ENCODE measurements at places on chromosomes 6 and 20.

DNA sequence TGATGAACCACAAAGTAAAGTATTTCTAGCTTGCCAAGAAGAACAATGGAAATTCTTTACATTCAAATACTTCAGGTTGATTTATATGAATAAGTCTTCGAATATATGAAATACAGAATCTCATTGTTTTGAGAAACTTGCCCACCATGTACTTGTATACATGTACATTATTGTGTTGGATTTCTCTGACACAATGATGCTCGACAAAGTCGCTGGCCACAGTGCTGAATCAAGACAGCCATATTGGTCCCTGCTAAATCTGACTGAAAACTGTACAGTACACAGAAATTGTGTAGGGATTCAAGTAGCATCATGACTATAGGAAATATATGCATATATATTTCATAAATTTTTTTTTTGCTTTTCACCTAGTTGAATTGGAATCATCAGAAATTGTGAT, 13.1 kb upstream of the LIN28B start:
- H3K36me3 ChIP-seq = no peaks in the 10 kb centered on the region
- no peak overlapping the region for H3K27ac ChIP-seq
- no peaks in the 10 kb centered on the region for H3K4me1 ChIP-seq
- no peak for DNase-seq
- H3K4me3 ChIP-seq = no peak overlapping the region

DNA sequence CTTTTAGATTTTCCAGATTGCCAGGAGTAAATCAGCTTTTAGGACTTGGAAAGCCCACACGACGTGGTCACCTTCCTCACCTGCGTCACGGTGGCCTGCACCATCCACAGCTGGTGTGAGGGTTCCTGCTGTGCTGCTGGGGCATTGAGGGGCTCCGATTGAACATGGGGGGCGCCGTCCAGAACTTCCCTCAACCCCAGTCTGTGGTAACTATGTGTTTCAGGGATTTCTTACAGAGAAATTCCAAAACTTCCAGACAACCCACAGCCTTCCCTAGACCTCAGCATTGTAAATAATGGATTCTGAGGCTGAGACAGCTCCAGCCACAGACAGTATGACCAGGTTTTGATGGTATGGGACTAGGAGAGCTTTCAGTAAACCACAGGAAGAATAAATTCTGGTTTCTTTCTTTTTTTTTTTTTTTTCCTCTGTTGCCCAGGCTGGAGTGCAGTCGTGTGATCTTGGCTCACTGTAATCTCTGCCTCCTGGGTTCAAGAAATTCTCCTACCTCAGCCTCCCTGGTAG, 46.7 kb upstream of the IRF4 start:
- peaks cover 25% of the 10 kb centered on the region for H3K36me3 ChIP-seq
- DNase-seq = no peak
- no peak overlapping the region for H3K27ac ChIP-seq
- H3K4me3 ChIP-seq = no peak overlapping the region

DNA sequence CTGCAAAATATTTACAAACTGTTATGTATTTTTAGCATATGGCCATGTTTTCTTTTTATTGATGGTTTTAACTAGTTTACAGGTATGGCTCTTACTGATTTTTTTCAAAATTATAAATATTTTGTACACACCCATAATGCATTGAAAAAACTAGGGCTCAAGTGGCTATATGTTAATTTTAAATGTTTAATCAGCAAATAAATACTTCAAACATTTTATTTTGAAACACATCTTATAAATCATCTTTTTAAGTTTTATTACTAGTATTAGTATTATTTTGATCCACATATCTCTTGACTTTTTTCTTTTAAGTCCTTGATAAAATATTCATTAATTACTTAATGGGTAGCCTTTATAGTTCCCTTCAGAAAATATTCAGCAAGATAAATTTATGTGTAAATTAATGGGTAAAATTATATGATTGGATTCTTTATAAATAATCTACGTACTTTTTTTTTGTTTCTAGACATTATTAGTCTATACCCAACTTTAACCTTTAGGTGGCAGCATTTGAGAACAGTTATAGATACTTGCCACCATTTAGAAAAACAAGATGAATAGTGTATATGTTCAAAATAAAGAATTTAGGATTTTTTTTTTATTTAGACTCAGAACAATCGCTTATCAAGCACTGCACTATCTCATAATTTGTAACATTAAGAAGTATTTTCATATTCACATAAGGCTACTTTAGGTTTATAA, 241.9 kb downstream of the ADGRB3 start:
- H3K27ac ChIP-seq = no peak overlapping the region
- no peaks in the 10 kb centered on the region for H3K4me1 ChIP-seq
- peaks cover 1% of the 10 kb centered on the region for H3K27me3 ChIP-seq
- no peaks in the 10 kb centered on the region for H3K36me3 ChIP-seq
- no peak for DNase-seq
- no peak overlapping the region for H3K4me3 ChIP-seq

DNA sequence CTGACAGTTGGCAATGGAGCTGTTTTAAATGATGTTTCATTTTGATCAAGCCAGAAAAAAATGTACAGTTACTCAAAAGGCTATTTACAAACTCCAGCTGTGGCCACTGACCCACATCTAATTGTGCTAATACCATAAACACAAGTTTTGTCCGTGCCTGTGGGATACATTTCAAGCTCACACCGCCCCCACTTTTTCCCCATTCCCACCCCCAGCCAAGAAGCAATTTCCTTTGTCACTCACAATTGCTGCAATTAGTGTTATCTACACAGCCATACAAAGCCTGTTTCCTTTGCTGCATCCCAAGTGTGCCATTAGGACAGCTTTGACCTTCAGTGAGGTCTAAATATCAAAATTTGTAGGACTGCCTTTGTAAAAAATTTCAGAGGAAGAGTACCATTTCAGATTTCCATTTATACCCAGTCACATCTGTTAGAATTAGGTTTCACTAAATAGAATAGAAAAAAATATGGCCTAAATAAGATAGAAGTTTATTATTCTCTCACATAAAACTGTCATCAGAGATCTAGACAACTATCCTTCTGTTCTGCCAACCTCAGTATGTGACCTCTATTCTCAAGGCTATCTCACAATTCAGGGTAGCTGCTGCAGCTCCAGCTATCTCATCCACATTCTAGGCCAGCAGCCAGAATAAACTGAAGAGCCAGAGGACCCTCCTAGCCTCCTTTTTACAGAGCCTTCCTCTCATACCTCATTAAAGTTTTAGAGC, 202.6 kb downstream of the NFATC2 start:
- no peak overlapping the region for H3K27ac ChIP-seq
- peaks cover 10% of the 10 kb centered on the region for H3K36me3 ChIP-seq
- DNase-seq = no peak
- H3K4me1 ChIP-seq = peaks cover 7% of the 10 kb centered on the region

DNA sequence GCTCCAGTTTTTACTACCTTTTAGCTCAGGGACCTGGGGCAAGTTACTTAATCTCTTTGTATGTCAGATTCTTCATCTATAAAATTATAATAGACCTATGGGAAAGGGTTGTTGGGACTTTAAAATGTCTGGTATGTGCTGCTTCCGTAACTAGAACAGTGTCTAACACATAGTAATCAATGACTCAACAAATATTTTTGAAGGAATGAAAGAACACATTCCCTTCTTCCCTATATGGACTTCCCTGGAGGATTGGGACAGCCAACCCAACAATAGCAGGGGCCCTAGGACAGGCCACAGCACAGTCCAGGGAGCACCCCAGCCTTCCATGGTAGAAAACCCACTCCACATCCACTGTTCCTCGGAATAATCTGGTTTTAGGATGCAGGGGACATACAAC, 50.7 kb upstream of the TPD52L1 start:
- H3K27me3 ChIP-seq = peaks cover 7% of the 10 kb centered on the region
- no peak for DNase-seq
- no peak overlapping the region for H3K27ac ChIP-seq
- H3K4me1 ChIP-seq = no peaks in the 10 kb centered on the region

GRCh38 chr6:48116699-48117645, 6.0 kb upstream of the PTCHD4 start:
- no peak overlapping the region for H3K27ac ChIP-seq
- H3K27me3 ChIP-seq = no peaks in the 10 kb centered on the region
- H3K4me3 ChIP-seq = no peak overlapping the region
- H3K4me1 ChIP-seq = no peaks in the 10 kb centered on the region

Data from memory B cell (primary cell).